ENCODE measurements at places on chromosomes 2 and 18. TPM values are rescaled to one million over a fixed set of nuclear protein-coding genes. Genes with fewer than 3 reads are reported as not detected.

Gene STAT4
- 3.4 TPM for total RNA-seq

Gene ASXL3
- total RNA-seq = not detected

Gene CYP27A1
- total RNA-seq = 0.10 TPM

Gene THUMPD2
- total RNA-seq = 14.6 TPM

Gene DYNAP
- not detected for total RNA-seq

Gene KCNJ13
- not detected for total RNA-seq

Gene GATA6
- 2.9 TPM for total RNA-seq

Gene FIGN
- total RNA-seq = 1.7 TPM

Gene SUMO1
- 156 TPM for total RNA-seq

Gene SH3RF3
- 0.39 TPM for total RNA-seq

Gene CNDP1
- total RNA-seq = not detected

Gene C2orf80
- total RNA-seq = not detected

Gene IHH
- 0.12 TPM for total RNA-seq

Gene ZSWIM2
- total RNA-seq = not detected

Gene COL5A2
- 73.8 TPM for total RNA-seq

Gene DSC1
- total RNA-seq = not detected

Gene PRSS56
- total RNA-seq = 0.27 TPM

Gene CD8B2
- total RNA-seq = not detected

Gene VAMP8
- 15.8 TPM for total RNA-seq

Gene PDE1A
- not detected for total RNA-seq

All from A549 treated with RU486 at 1 μM for 4 hours (cell line).